Activated naive CD4-positive, alpha-beta T cell treated with anti-CD3 and anti-CD28 coated beads, Interleukin-2, amount 50 U/mL, for 72 hours (primary cell): ENCODE measurements at places on chromosomes 6 and 20. TPM values are rescaled to one million over a fixed set of nuclear protein-coding genes. Genes with fewer than 3 reads are reported as not detected.

GRCh38 chr6:95578106-95578410 lies 723 bp downstream of the MANEA start:
- DNase-seq, result peak; percentile 31

- DNase-seq, result no peak
Observed at GRCh38 chr6:78192057-78192456, 539.2 kb downstream of the MEI4 start.

DNA sequence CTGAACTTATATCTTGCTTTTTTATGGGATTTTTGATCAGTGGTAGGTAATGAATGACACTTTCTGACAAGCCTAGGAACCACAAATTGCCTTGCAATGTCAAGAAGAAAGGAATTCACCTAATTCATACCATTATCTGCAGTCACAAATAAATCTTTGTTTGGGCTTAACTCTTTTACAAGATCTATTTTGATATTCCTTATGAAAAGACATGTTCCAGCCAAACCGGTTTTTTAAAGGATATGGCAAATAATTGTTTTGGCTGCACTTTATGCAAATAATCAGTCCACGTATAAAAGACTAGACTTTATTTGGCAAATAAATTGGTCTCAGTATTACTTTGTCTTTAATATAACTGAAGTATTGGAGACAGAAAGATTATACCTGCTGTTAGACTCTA lies 771.7 kb upstream of the ADGRB3 start:
- no peak for DNase-seq

DNA sequence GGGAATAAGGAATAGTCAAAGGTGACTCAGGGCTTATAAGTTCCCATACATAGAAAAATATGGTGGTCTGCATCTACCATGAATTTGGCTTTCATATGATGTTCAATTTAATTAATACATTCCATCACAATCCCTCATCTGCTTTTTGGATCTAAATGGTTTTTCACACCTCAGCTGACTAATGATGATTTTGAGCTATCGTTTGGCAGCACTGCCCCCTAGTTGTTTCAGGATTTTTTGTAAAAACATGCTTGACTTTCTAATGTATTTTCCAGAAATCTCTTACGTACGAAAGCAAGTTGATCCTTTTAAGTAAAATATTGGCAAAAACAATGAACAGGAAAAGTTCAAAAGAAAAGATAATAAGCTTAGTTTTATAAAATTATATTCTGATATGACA lies 408.6 kb upstream of the ADGRB3 start:
- DNase-seq, result no peak

The CRISP1 gene
- not detected for total RNA-seq

The CDH26 gene
- 1.7 TPM for total RNA-seq

GRCh38 chr6:21539621-21540100 lies 53.9 kb upstream of the SOX4 start:
- DNase-seq, result no peak

The TAAR6 gene
- not detected for total RNA-seq

- no peak for DNase-seq
Observed at GRCh38 chr6:150325066-150325772, 43.6 kb upstream of the IYD start.

The CAP2 gene
- total RNA-seq, result not detected

DNA sequence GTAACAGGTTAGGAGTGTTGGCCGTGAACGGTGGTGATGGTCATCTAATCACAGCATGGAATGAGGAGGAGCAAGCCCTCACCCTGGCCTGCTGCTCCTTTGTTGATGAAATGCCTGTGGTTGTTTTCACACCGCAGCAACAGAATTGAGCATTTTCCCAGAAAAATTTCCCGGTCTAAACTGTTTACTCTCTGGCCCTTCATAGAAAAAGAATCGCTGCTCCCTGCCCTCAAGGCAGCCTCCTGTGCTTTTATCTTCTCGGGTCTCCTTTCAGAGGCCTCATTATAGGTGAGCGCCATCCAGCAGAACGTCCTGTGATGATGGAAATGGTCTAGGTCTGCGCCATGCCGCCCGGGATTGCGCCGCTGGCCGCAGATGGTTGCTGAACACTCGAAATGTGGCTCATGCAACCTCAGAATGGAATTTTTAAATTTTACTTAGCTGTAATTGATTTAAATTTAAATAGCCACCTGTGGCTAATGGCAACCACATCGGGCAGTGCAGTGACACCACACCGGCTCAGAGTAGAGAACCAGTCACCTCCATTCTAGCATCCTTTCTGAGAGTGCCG lies 30.2 kb downstream of the PHACTR3 start:
- no peak for DNase-seq

GRCh38 chr6:13892017-13892645 lies 32.6 kb upstream of the RNF182 start:
- no peak for DNase-seq

The TMC2 gene
- not detected for total RNA-seq

The HLA-A gene
- 1,088 TPM for total RNA-seq

The GRIK2 gene
- total RNA-seq, result not detected

The BNIP5 gene
- not detected for total RNA-seq

DNA sequence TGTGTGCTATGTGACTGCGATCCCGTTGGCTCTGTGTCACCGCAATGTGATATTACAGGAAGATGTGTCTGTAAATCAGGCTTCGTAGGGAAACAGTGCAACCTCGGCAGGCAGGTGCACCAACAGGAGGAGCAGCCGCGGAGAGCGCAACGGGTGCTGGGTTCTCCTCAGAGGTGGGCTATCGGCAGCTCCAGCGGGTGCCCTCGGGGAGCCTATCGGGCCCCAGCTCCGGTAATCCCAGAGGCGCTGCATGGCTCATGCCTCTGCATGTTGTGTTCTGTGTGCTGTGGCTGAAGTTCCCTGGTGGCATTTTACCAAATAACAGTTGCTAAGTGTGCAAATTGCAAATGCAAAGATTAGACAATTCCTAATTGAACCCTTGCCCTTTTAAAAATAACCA lies 409.9 kb downstream of the LAMA2 start:
- no peak for DNase-seq

- DNase-seq, result no peak
Observed at GRCh38 chr20:59631751-59632540, 27.6 kb downstream of the PHACTR3 start.

DNA sequence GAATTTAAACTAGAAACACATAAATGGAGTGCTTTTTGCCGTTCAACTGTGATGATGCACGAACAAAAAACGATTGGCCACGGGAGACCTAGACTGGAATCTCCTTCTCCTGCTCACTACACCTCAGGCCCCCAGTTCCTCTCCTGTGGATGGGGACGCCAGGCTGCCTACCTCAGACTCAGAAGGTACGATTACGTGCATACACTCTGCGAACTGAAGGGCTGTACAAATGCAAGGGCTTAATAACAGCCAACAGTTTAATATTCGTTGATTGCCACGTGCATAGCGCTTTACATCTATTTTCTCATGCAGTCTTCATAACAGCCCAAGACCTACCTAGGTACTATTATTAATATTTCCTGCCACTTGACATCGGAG lies 495 bp upstream of the ARMC2 start:
- no peak for DNase-seq

GRCh38 chr6:55528624-55529023 lies 50.4 kb downstream of the HMGCLL1 start:
- no peak for DNase-seq

The EDN1 gene
- total RNA-seq, result 0.27 TPM
